DMS 273 treated with DMSO at 0.1 percent for 48 hours (cell line): ENCODE measurements at places on chromosomes 4 and X.

GRCh38 chrX:70508296-70508911 lies 63.8 kb downstream of the DLG3 start:
- DNase-seq, result no peak

DNA sequence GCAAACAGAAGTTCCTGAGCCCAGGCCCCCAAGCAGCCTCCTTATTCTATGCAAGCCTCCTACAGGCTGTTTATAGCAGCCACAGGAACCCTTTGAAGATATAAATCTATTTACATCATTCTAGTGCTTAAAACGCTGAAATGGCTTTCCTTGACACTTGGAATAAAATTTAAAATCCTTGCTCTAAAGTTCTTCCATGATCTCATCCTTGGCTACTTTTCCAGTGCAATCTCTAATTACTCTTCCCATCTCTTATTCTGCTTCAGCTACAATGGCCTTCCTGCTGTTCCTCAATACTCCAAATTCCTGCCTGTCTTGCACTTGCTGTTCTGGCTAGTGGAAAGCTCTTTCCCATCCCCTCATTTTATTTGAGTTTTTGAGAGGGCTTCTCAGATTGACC lies 634.2 kb upstream of the NR3C2 start:
- DNase-seq, result no peak

GRCh38 chr4:62077406-62077805 lies 877.3 kb downstream of the ADGRL3 start:
- no peak for DNase-seq

DNA sequence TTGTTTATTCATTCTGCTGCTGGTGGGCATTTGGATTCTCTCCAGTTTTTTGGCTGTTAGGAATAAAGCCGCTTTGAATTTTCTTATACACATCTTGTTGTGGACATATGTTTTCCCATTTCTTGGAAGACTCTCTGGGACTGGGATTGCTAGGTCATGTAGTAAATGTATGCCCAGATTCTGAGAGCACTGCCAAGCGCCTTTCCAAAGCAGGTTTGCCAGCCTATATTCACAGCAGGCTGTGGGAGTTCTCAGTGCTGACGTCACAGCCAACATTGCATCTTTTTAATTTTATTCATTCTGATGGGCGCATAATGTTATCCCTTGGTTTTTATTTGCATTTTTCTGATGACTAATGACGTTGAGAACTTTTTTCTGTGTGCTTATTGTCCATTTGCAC lies 24.1 kb downstream of the TMEM271 start:
- DNase-seq, result no peak

- no peak for DNase-seq
These were observed 40.4 kb upstream of the MAGEB10 start for GRCh38 chrX:27767387-27767786.

- no peak for DNase-seq
These were observed 8.5 kb upstream of the CCSER1 start for GRCh38 chr4:90118527-90119195.

DNA sequence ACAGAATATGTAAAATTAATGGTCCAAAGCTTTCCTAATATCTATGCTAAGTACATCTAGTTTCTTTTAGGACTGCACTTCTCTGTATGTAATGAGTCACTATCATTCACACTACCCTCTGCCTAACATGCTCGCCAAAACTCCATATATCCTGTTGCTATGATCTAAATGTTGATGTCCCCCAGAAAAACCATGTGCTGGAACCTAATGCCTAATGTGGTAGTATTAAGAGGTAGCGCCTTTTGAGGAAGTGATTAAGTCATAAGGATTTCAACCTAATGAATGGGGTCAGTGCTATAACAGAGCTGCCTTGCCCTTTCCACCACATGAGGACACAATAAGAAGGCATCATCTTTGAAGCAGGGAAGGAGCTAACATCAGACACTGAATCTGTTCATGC lies 34.9 kb upstream of the NFKB1 start:
- DNase-seq, result no peak

DNA sequence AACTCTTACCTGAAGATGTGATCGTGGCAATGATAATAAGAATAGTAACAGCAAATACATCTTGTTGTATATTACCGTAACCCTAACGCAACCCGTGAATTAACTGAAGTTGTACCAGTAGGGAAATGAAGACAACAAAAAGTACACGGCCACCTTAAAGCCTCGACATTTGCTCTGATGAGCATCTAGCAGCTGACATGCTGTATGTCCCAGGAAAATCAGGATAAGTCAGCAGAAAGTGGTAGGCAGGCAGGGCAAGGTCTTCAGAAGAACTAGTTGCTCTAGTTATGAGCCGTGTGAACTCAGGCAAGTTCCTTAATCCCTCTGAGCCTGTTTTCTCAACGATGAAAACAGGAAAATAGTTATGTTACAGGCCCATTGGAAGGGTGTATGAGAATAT lies 7.7 kb upstream of the ASB5 start:
- DNase-seq, result no peak

- DNase-seq, result no peak
These were observed 139.7 kb downstream of the ELOVL6 start for GRCh38 chr4:110058677-110059076.

DNA sequence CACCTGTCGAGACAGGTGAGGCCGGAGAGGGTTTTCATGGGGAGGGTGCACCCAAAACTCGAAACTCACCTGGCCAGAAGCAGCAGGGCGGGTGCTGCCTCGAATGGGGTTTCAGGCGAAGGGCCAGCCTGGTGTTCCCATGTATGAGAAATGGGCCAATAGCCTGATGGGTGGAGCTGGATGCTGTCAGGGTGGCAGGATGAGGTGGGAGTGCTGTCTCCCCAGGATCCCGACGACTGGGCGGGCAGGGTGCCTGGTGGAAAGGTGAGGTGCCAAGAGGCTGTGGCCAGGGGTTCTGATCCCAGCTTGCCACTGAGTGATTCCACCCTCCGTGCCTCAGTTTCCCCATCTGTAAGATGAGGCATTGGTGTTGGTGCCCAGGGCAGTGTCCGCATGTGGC lies 16.8 kb upstream of the SH3TC1 start:
- DNase-seq, result no peak

- DNase-seq, result no peak
These were observed 63.7 kb downstream of the FHIP1A start for GRCh38 chr4:151472711-151473110.

DNA sequence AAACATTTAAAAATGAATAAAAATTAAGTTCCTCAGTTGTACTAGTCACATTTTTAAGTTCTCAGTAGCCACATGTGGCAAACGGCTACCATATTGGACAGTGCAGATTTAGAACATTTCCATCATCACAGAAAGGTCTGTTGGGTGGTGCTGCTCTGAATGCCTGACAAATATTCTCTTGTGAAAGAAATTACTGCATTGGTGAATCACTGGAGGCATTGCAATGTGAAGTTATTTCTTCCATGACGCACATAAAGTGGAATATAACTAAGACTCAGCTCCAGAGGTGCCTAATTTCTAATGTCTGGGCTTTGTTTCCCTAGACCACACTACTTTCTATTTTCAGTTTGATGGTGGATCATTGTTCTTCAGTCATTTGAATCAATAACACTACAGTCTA lies 44.9 kb downstream of the CLNK start:
- DNase-seq, result no peak

DNA sequence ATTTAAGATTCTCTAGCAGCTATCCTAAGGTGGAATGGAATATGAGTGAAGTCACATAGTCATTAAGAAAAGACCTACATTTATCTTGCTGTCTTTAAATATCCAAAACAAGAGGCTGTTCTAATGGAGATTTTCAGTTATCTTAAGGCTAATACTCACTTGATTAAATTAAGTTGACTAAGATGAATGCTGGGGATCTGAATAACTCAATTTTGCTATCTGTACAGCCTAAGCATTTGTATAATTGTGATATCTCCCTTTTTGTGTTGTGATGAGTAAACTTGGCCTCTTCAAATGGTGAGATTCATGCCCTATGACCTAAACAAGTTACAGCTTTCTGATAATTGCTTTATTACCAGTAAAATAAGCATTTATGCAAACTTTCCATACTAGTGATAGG lies 13.6 kb upstream of the GUCY1A1 start:
- no peak for DNase-seq

DNA sequence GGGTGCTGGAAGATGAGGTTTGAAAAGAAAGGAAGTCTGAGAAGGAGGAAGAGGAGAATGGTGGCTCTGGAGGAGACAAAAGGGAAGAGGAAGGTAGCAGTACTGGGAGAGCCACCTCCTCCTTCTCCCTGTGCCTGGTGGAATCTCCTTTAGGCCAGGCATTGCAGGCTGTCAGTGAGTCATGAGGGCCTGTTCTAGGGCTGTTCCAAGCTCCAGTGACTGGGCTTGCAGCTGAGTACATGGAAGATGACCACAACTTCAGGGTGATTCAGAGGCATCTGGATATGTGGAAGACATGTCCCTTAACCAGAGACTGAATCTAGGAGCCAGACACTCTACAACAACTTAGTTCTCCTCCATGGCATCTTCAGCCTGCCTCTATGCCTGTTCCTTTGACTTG lies 107.8 kb downstream of the EFNB1 start:
- no peak for DNase-seq

DNA sequence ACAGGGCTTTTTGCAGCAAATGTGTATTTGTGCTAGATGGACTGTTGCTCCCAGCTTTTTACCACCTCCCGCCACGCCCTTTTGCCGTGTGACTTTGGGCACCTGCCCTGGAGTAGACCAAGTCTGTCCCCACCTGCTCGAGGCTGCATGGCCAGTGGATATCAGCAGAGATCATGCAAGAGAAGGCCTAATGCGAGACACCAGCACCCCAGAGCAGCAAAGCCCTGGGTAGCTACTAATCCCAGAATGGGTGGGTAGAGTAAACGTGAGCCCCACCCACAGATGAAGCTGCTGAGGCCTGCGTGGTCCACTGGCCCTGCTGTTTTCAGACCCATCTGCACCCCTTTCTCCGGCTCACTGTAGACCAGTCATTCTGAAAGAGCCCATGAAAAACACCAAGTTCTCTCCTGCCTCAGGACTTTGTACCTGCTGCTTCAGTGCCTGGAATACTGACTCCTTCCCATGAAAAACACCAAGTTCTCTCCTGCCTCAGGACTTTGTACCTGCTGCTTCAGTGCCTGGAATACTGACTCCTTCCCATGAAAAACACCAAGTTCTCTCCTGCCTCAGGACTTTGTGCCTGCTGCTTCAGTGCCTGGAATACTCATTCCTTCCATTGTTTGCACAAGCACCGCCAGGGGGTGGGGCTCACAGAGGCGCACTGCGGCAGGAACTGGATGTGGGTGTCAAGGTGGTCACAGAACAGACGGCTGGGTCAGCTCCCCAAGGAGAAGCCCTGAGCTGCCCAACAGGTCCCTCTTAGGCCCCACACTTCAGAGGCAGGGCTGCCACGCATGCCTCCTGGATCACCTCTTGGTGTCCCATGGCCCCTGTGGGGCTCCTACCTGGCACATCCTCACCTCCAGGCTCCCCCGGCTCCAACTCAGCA lies 5.1 kb upstream of the TNIP2 start:
- DNase-seq, result no peak

DNA sequence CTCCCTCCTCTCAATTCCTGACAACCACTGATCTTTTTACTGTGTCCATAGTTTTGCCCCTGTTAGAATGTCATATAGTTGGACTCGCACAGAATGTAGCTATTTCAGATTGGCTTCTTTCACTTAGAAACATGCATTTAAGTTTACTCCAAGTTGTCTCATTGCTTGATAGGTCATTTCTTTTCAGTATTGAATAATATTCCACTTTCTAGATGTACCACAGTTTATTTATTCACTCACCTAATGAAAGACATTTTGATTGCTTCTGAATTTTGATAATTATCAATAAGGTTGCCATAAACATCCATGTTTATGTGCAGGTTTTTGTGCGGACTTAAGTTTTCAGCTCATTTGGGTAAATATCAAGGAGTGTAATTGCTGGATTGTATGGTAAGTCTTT lies 38.5 kb downstream of the SLC9B1 start:
- no peak for DNase-seq

- DNase-seq, result no peak
These were observed 52.1 kb upstream of the CDKN2AIP start for GRCh38 chr4:183392377-183392776.

DNA sequence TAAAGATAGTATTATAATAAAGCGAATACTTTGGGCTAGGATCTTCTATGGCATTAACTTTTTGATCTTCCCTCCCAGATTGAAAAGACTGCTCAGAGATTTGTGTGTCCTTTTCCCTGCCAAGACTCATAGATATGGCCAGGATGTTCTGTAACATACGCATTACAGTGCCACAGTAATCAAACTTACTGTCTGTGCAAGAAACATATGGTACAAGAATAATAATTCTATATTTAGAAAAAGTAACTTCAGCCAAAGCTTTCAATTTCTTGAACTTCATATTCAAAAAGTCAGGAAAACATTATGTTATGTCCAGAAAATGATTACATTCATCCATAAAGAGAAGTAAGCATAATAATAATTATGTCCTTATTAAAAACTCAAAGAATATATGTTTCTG lies 100.9 kb upstream of the GUCY1A1 start:
- no peak for DNase-seq

DNA sequence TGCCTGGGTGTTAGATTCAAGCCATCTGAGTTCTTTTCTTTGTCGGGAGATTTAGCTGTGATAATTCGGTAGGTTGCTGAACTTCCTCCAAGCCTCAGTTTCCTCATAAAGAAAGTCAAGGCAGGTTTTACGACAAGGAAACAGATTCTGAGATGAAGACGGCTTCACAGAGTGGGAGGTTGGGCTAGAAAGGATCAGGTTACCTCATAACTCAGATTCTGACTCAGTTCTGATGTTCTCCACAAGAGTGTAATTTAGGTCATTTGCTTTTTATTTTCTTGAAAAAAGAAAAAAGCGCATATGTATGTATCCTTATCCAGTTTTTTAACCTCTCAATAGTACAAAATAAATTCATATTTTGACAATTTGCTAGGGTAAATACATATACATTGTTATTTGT lies 47.2 kb upstream of the ELOVL6 start:
- DNase-seq, result no peak

GRCh38 chr4:7768736-7769135 lies 170.9 kb downstream of the AFAP1 start:
- no peak for DNase-seq

DNA sequence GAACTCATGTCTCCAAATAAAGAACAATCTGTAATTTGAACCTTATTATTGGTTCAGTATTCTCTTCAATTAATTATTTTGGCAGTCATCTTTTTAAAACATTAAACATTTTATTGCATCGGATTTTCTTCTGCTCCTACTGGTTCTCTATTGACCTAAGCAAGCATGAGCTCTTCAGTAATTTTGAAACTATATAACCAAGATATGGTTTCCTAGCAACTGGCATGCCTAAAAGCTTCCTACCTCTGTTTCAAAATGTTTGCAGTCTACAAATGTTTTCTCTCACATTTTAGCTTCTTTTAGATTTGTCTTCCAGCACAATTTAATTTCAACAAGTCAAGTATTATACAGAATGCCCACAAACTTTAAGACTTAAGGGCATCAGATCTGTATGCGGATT lies 371.3 kb downstream of the GPM6A start:
- DNase-seq, result no peak
